ENCODE measurements at places on chromosomes 4 and X. TPM values are rescaled to one million over a fixed set of nuclear protein-coding genes. Genes with fewer than 3 reads are reported as not detected.

DNA sequence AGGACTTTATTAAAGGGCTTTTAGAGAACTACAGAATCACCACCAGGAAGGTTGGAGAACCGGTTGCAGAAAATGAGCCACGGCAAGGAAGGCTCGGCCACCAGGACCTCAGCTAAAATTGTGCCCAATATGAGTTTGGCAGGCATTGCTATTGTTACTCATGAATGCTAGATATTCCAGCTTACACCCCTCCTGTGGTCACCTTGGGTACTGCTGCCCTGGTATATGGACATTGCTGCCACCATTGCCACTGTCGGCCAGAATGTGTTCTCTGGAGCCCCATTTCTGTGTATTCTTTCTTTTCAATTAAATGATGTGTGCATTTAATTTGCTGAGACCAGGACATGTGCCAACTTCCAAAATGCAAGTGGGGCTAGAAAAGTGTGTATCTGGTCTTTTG lies 626.7 kb upstream of the BOD1L1 start:
- DNase-seq, result peak; percentile 22
- H3K4me3 ChIP-seq, result no peak overlapping the region
- no peaks in the 10 kb centered on the region for H3K36me3 ChIP-seq
- no peaks in the 10 kb centered on the region for H3K27me3 ChIP-seq
- no peak overlapping the region for H3K27ac ChIP-seq

- H3K27ac ChIP-seq, result no peak overlapping the region
- H3K27me3 ChIP-seq, result no peaks in the 10 kb centered on the region
- H3K36me3 ChIP-seq, result no peaks in the 10 kb centered on the region
- H3K4me1 ChIP-seq, result no peaks in the 10 kb centered on the region
- DNase-seq, result no peak
- no peak overlapping the region for H3K4me3 ChIP-seq
Measured at GRCh38 chr4:111871802-111872201, 273.5 kb upstream of the FAM241A start.

DNA sequence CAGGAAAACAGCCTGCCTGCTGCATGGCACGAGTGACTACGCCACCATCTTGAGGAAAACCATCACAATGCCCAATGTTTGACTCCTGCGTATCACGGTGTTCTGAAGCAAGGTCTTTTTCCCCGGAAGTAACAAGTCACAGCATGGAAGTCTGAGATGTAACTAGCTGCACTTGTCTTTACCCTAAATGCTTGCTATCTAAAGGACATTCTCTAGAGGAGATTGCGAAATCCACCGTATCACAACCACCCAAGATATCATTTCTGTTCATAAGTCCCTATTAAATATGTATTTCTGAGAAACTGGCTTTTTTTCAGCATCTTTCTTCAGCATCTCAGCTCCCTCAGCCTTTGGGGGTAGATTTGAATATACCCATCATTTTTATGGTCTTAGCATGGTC lies 1565.1 kb downstream of the ARAP2 start:
- no peak for DNase-seq
- H3K36me3 ChIP-seq, result no peaks in the 10 kb centered on the region
- no peaks in the 10 kb centered on the region for H3K4me1 ChIP-seq

- no peak for DNase-seq
- H3K4me1 ChIP-seq, result no peaks in the 10 kb centered on the region
- H3K36me3 ChIP-seq, result no peaks in the 10 kb centered on the region
- H3K4me3 ChIP-seq, result no peak overlapping the region
Measured at GRCh38 chrX:79371640-79372039, 4.5 kb upstream of the ITM2A start.

GRCh38 chr4:167785523-167785922 lies 306.8 kb upstream of the ANXA10 start:
- H3K27ac ChIP-seq, result no peak overlapping the region
- no peaks in the 10 kb centered on the region for H3K27me3 ChIP-seq
- no peak for DNase-seq
- no peaks in the 10 kb centered on the region for H3K4me1 ChIP-seq
- H3K4me3 ChIP-seq, result no peak overlapping the region

DNA sequence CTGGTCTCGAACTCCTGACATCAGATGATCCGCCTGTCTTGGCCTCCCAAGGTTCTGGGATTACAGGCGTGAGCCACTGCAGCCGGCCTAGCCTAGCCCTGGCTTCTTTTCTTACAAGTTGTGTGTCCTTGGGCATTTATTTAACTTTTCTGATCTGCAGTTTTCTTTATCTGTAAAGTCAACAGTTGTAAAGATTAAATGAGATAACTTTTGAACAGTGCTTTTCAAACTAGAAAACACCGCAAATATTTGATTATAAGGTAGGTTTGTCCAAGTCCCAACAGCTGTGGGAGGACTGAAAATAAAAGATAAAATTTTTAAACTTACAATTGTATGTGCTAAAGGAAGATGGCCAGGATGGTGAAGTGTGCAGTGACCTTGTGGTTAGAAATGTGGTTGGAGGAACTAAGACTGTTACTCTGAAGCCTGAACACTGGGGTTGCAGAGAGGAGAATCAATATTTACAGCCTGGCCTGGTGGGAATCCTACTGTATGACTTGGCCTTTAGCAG lies 44.8 kb downstream of the GSX2 start:
- no peak overlapping the region for H3K27ac ChIP-seq
- H3K4me3 ChIP-seq, result no peak overlapping the region
- no peaks in the 10 kb centered on the region for H3K36me3 ChIP-seq
- H3K27me3 ChIP-seq, result no peaks in the 10 kb centered on the region
- DNase-seq, result peak; percentile 30

DNA sequence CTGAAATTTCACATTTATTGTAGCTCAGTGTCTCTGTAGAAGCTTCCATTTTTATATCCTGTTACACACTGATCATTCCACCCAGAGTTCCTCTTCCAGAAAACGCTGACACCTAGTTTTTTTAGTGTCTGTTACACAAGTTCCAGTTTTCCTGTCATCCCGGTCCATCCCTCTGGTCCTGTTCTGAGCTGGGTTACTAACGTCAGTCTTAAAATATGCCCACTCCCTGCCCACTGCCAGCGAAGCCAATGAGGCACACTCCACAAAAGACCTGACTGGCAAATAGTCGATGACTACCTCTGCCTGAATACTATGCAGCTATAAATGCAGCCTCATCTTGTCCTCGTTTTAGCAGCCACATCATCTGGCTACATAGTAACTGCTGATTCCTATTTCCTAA lies 30.9 kb upstream of the DDX3X start:
- DNase-seq, result no peak
- no peaks in the 10 kb centered on the region for H3K4me1 ChIP-seq
- H3K4me3 ChIP-seq, result no peak overlapping the region
- H3K36me3 ChIP-seq, result no peaks in the 10 kb centered on the region
- no peak overlapping the region for H3K27ac ChIP-seq
- no peaks in the 10 kb centered on the region for H3K27me3 ChIP-seq

- H3K27ac ChIP-seq, result no peak overlapping the region
- peaks cover 23% of the 10 kb centered on the region for H3K27me3 ChIP-seq
- no peak overlapping the region for H3K4me3 ChIP-seq
- DNase-seq, result no peak
- H3K4me1 ChIP-seq, result no peaks in the 10 kb centered on the region
Measured at GRCh38 chr4:8849266-8850073, 22.2 kb downstream of the HMX1 start.

KLHL13 gene
- 10.7 TPM for total RNA-seq

L1CAM gene
- total RNA-seq, result 18.0 TPM

FABP2 gene
- not detected for total RNA-seq

MAMLD1 gene
- 51.7 TPM for total RNA-seq

SMR3B gene
- not detected for total RNA-seq

GLOD5 gene
- not detected for total RNA-seq

POU3F4 gene
- total RNA-seq, result not detected

Data from prostate gland (tissue), 2 donors.